Common myeloid progenitor, CD34-positive (primary cell): ENCODE measurements at places on chromosomes 2 and 18.

- no peak overlapping the region for H3K4me3 ChIP-seq
- H3K4me1 ChIP-seq: peaks cover 23% of the 10 kb centered on the region
- no peaks in the 10 kb centered on the region for H3K36me3 ChIP-seq
- H3K27ac ChIP-seq: no peak overlapping the region
- peak; percentile 75 for DNase-seq
- H3K27me3 ChIP-seq: no peaks in the 10 kb centered on the region
These were observed 250.9 kb downstream of the PIEZO2 start for GRCh38 chr18:10898417-10898974.

DNA sequence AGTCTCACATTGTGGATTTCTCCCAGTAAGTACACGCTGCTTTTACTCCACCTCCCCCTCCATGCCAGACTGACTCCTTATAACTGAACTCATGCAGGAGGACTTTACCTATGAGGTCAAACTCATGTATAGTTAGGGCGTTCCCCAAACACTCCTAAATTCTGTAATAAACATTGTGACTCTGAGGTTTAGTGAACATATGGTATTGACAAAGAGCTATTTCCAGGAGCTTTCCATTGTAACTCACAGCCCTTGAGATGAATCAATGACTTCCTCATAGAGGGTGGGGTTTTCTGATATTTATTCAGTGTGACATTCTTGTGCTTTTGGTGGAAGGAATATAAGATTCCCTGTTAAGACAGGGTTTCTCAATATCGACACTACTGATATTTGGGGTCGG lies 337.4 kb upstream of the SLC14A2 start:
- H3K27me3 ChIP-seq: no peaks in the 10 kb centered on the region
- no peak for DNase-seq
- no peaks in the 10 kb centered on the region for H3K4me1 ChIP-seq
- no peaks in the 10 kb centered on the region for H3K36me3 ChIP-seq
- H3K4me3 ChIP-seq: no peak overlapping the region

- H3K36me3 ChIP-seq: no peaks in the 10 kb centered on the region
- H3K27me3 ChIP-seq: no peaks in the 10 kb centered on the region
- no peak overlapping the region for H3K4me3 ChIP-seq
- H3K4me1 ChIP-seq: no peaks in the 10 kb centered on the region
- no peak overlapping the region for H3K27ac ChIP-seq
These were observed 42.1 kb downstream of the BOD1L2 start for GRCh38 chr18:57188851-57189557.

- H3K4me1 ChIP-seq: no peaks in the 10 kb centered on the region
- no peak overlapping the region for H3K27ac ChIP-seq
These were observed 22.7 kb upstream of the ACTG2 start for GRCh38 chr2:73870084-73870483.
